ENCODE measurements at places on chromosomes 2 and 18.

DNA sequence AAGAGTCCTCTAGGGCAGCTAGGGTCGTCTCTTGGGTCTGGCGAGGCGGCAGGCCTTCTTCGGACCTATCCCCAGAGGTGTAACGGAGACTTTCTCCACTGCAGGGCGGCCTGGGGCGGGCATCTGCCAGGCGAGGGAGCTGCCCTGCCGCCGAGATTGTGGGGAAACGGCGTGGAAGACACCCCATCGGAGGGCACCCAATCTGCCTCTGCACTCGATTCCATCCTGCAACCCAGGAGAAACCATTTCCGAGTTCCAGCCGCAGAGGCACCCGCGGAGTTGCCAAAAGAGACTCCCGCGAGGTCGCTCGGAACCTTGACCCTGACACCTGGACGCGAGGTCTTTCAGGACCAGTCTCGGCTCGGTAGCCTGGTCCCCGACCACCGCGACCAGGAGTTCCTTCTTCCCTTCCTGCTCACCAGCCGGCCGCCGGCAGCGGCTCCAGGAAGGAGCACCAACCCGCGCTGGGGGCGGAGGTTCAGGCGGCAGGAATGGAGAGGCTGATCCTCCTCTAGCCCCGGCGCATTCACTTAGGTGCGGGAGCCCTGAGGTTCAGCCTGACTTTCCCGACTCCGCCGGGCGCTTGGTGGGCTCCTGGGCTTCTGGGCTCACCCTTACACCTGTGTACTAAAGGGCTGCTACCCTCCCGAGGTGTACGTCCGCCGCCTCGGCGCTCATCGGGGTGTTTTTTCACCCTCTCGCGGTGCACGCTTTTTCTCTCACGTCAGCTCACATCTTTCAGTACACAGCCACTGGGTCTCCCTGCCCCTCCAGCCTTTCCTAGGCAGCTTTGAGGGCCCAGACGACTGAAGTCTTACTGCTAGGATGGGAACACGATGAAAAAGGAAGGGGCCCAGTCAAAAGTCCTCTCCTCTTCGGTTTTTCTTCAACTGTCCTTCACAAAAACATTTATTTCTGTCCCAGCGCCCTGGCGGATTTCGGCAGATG is 8.1 kb downstream of the SIX2 start:
- DNase-seq: no peak

DNA sequence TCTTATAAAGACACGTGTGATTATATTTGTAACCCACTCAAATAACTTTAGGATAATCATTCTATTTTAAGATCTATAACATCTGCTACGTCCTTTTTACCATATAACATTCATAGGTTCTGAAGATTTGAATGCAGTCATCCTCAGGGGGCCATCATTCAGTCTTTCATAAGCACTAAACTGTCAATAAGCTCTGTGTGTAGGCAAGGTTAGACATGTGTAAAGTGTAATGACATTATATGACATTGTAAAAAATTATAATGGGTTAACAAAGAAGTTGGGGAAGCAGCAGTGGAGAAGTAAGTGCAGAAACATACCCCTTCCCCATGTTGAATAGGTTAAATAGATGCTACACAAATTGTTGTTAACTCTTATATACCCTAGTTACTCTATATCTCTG is 845.9 kb downstream of the ERBB4 start:
- DNase-seq: no peak

DNA sequence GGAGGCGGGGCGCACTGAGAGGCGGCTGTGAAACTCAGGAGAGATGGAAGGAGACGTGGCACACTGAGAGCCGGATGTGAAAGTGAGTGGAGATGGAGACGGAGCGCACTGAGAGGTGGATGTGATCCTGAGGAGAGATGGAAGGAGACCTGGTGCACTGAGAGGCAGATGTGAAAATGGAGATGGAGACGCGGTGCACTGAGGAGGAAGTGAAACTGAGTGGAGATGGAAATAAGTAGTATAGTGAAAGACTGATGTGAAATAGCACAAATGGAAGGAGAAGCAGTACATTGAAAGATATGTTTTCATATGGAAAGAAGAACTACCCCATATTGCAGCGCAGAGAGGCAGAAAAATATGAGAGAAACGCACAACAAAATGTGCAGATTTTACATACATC is 281.6 kb upstream of the RGPD4 start:
- DNase-seq: no peak

GRCh38 chr2:137336067-137336466 is 570.7 kb downstream of the THSD7B start:
- DNase-seq: no peak

DNA sequence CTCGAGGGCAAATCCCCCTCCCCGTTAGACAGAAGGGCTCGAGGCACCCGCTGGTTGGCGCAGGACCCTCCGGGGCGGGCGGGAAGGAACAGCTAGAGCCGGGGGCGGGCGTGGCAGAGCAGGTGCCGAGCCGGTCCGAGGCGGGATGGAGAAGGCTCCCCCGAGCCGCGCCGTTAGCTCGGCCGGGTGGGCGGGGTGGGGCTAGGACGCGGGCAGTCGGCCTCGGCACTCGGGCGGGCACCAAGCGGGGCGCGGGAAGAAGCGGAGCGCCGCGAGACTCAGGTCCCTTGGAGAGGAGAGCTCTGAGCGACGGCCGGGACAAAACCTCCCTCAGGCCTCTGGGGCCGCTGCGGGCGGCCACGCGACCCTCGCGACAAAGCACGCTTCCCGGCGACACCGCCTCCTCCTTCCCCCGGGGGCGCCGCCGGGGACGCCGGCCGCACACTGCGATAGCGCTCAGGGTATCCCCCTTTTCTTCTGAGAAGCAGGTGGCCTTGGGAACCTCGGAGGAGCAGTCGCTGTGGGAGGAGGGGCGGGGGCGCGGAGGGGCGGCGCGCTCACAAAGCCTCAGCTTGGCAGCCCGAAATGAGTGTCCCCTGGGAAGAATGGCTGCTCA is 721 bp downstream of the FHOD3 start:
- DNase-seq: no peak

DNA sequence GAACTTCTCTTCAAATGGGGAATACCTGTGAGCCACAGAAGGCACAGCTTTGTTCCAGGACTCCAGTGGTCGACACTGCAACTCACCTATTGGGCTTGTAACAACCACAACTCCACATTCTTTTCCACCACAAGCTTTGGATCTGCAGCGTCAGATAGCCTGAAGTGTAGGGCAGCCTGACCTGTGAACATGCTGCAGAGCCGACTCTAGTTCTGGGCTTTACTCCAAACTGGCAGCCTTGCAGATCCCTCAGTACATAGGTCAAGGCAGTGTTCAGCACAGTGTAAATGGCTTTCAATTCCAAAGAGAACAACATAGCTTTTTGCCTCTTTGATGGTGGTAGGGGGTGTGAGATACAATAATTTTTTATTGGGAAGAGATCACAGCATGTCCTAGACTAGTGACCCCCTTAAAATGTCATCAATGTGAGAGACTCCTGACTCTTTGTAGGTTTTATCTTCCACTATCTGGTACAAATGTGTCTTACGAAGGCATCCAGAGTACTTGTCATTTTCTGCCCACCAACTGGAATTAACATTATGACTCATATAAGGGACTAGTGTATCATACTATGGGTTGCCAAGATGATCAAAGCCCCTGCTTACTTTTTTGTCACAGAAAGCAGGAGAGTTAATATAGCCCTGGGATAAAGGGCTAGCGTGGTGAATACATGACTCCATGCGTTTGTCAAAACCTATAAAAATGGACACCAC is 149.8 kb downstream of the COPS8 start:
- DNase-seq: no peak

GRCh38 chr2:64915510-64915900 is 73.7 kb upstream of the SLC1A4 start:
- no peak for DNase-seq

DNA sequence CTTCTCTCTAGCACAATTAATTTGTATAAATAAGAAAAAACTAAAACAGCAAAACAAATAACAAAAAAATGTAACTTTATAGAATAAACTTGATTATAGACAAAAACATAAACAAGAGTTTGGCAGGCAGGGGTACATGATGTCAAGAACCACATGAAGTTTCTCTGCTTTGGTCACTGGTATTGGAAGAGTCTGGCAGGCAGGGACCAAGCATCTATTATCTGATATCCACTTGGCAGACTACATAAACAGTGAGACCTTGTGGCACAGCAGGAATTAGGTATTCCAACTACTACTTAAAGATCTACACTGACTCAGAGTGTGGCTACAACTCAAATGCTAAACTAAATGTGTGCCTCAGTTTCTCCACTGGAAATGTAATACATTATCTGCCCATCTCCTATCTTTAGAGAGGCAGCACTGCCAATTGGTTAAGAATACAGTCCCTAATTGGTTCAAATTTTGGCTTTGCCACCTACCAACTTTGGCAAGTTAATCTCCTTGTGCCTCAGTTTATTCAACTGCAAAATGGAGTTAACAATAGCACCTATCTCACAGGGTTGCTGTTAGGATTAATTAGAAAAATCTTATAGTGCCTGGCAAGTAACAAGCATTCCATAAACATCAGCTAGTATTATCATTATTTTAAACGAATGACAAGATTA is 2.7 kb downstream of the MAP4K3 start:
- no peak for DNase-seq

DNA sequence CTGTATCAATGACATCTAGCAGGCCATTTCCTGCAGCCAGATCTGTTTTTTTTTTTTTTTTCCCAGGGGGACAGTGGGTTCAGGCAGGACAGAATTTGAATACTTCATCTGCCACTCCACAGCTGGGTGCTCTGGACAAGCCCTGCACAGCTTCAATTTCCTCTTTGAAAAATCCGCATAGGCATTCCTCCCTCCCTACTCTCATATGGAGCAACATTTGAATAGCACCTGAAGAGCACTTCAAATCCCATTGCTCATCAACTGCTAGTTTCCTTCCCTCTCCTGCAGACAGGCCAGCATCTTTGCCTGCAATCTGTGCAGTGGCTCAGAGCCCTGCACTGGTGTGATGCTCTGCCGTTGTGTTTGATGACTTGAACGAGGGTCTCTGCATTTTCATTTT is 326.3 kb downstream of the TSN start:
- DNase-seq: no peak

GRCh38 chr2:136139631-136140030 is 21.7 kb upstream of the CXCR4 start:
- DNase-seq: no peak

GRCh38 chr2:223108351-223109050 is 56.5 kb downstream of the KCNE4 start:
- DNase-seq: no peak

GRCh38 chr2:49004036-49004626 is 150.2 kb downstream of the FSHR start:
- no peak for DNase-seq

- DNase-seq: no peak
Measured at GRCh38 chr2:13583609-13584008, 866.9 kb downstream of the TRIB2 start.

DNA sequence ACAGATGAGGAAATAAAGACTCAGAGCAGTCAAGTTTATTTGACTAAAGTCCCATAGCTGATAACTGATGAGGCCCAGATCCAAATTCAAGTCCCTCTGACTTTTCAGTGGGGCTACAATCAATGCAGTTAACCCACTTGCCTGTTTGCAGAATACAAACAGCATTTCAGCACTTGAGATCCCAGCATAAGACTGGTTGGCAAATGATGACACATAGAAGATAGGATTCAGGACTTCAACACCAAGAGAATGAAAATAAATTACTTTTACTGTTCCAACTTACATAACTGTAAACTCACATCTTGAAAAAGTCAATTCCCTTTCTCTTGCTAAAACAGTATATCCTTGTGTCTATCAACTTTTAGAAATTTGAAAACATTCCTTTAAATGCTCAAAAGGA is 61.2 kb downstream of the CCDC93 start:
- no peak for DNase-seq

GRCh38 chr2:235561450-235561849 is 67.6 kb downstream of the AGAP1 start:
- DNase-seq: no peak

DNA sequence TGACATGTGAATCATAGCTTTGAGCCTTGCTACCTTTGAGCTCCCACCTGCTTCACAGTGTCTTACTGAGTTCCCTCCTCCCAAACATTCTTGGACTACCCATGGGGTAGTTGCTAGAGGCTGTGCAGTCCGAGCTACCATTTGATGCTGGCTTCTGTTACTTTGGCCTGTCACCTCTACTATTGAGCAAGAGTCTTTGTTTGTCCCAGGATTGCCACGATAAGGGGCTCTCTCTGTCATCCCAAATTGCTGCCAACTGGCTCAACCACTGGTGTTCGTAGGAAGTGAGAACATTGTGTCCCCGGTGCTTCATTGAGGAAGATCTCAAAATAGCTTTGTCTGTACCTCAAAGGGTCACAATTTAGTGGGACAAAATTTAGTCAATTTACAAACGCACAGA is 59.1 kb upstream of the PAX8 start:
- no peak for DNase-seq

DNA sequence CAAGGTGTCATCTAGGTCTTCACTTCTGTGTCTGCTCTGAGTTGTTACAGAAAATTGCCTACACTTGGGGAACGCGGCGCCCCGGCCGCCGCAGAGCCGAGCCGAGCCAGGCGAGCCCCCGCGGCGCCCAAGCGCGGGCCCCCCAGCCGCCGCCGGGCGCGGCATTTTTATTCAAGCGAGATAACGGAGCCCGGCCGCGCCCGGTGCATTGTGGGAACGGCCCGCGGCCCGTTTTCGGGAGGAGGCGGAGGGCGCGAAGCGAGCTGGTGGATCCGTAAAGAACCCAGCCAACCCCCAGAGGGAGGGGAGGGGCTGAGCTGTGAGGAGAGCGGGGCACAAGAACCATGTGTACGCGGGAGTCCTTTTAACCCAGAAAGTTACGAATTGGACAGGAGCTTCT is 191.8 kb downstream of the FTCDNL1 start:
- no peak for DNase-seq

DNA sequence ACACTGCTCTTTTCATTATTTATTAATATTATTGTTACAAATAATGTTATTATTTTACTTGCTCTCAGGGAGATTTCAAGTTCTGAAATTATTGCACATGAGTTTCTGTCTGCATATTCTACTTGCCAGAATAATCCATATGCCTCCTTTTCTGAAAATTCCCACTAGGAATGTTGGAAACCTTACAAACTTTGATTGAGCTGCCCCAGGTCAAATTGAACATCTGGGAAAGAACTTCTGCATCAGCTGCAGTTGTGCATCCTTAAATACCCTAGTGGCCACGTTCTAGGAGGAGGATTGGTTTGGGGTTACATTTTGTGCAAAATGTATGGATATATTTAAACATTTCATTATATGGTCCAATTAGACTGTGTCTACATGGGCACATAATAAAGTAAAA is 1302.7 kb upstream of the PIK3C3 start:
- DNase-seq: no peak
